ENCODE measurements at places on chromosomes 11 and 22. TPM values are rescaled to one million over a fixed set of nuclear protein-coding genes. Genes with fewer than 3 reads are reported as not detected.

ADAMTS8 gene
- total RNA-seq: 3.5 TPM

SLC22A25 gene
- total RNA-seq: not detected

MS4A6E gene
- not detected for total RNA-seq

RAB36 gene
- 2.1 TPM for total RNA-seq

ARHGAP8 gene
- not detected for total RNA-seq

MOGAT2 gene
- not detected for total RNA-seq

NXPE1 gene
- total RNA-seq: 3.3 TPM

F2 gene
- 0.28 TPM for total RNA-seq

PGA5 gene
- 2.1 TPM for total RNA-seq

C11orf91 gene
- not detected for total RNA-seq

LRRN4CL gene
- total RNA-seq: 30.5 TPM

GAB4 gene
- total RNA-seq: not detected

TUB gene
- total RNA-seq: 18.3 TPM
